ENCODE measurements at places on chromosomes 1 and 21.

GRCh38 chr1:12140515-12141162 lies 26.2 kb upstream of the TNFRSF1B start:
- DNase-seq, result no peak

GRCh38 chr1:245800901-245801605 lies 646.3 kb downstream of the KIF26B start:
- no peak for DNase-seq

DNA sequence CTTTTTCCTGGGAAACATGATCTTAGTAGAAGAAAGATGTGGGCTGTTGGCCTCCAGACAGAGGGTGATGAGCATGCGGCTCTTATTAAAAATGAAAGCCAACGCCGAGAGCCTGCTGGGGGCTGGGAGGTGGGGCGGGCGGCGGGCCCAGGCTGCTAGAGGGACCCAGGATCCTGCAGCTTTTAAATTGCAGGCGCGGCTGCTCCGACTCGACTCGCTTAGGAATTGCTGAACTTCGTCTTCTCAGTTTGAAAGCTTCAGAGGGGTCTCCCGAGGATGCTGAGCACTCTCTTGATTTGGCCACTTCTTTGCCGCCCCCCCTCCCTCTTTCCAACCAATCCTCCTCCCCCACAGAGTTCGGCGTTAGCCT lies 1.2 kb downstream of the AGPAT3 start:
- peak; percentile 27 for DNase-seq

DNA sequence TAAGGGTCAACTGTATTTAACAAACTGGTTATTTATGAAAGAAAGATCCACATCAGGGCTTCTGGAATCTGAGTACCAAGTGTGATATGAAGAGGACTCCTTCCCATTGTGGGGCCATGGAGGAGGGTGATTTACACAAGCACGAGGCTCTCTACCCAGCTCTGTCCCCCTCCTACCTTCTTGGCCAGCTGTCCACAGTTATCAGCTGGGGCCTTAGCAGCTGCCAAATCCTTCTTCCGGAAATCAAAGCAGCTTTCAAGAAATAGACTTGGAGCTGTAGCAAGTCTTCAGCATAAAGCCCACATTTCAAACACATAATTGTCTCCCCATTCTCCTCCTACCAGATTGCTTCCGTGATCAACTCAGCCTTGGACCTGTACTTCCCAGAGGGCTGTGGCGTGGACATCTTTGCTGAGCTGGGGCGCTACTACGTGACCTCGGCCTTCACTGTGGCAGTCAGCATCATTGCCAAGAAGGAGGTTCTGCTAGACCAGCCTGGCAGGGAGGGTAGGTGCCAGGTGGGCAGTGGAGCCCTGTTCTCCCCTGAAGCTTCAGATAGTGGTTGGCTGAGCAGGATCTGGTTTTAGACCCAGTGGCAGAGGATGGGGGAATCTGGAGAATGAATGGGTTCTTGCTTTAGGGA lies 15.5 kb downstream of the AZIN2 start:
- no peak for DNase-seq

Measured in suppressor macrophage treated with lipopolysaccharide for 1 hour (primary cell).